GM13977 (cell line): ENCODE measurements at places on chromosomes 1 and 21.

GRCh38 chr1:79197421-79197820 lies 190.9 kb upstream of the ADGRL4 start:
- no peak for DNase-seq

DNA sequence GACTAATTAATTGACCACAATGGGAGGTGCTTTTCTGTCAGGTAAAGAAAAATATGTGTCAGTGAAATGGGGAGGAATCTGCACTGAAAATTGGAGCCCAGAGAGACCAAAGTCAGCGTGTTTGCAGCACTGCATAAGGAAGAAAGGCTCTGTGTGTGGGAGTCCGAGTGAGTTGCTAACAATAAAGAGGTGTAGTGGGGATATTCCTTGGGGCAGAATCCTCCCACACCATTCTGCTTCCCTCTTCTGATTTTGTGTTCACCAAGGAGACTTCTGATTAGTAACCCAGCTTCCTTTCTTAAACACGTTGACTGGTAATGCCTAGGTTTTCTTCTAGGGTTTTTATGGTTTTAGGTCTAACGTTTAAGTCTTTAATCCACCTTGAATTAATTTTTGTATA lies 240.5 kb downstream of the RPS6KC1 start:
- no peak for DNase-seq

DNA sequence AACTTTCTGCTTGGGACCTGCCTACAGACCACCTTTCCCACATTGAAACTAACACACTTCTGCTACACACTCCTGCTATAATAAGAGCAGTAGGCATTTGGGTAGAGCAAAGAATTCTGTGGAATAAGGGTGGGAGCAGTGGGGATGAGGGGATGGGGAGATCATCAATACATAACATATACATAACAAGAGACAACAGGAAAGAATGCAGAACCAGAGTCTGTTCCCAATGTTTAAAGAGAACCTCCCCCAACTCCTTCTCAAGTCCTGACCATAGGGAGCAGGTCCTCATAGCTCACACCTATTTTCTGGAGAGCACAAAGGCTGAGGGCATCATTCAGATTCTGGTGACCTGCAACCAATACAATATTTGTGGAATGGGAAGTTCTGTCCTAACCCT lies 121.6 kb upstream of the BARHL2 start:
- no peak for DNase-seq

DNA sequence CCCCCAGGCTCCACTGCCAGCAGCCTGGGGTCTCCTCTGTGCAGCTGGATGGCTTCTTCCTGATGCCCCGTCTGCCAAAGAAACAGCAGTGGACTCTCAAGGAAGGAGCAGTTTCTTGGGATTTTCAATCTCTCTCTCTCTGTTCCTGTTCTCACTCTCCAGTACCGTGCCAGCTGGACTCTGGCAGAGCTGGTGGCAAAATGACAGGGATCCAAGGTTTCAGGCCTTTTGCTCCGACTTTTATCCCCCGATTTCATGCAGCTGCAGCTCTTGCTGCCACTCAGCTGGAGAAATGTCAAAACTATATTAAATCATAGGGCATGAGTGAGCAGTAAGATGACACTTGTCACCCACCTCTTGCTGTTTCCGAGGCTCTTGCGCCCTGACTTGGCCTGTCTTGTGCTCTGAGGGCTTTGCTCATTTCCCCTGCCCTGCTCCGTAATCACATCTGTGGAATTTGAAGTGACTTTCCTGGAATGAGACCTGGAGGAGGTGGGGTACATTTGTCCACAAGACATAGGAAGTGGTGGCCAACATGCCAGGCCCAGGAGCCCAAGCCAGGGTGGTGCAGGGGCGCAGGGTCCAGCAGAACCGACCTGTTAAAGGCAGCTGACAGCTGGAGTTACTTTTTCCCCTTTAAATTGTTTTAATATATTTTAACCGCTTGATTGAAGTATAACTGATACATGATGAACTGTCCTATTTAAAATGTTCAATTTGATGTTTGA lies 576.2 kb downstream of the PTPRU start:
- DNase-seq: no peak

DNA sequence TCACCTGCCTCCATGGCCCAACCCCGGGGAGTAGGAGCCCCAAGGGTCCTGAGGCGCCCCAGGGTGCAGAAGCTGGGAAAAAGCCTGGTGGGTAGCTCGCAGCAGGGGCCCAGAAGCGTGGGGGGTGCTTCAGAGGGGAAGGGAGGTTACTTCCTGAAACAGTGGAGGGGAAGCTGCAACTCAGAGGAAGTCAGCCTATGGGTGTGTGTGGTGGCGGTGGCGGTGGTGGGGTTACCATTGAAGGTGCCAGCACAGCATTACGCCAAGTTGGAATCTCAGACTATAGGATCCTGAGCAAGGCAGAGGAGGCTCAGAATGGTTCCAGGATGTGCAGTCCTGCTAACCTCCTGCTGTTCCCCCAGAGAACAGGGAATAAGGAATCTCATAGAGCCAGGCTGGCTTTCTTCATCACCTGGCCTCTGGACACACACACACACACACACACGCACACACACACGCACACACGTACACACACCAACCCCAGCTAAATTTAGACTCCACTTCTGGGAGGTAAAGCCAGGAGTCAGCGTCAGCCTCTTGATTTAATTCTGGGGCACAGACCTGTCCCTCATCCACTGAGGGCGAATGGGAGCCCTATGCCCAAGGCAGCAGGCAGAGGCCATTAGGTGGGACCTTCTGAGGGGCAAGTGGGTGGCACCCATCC lies 1.3 kb downstream of the DENND4B start:
- peak; percentile 81 for DNase-seq

DNA sequence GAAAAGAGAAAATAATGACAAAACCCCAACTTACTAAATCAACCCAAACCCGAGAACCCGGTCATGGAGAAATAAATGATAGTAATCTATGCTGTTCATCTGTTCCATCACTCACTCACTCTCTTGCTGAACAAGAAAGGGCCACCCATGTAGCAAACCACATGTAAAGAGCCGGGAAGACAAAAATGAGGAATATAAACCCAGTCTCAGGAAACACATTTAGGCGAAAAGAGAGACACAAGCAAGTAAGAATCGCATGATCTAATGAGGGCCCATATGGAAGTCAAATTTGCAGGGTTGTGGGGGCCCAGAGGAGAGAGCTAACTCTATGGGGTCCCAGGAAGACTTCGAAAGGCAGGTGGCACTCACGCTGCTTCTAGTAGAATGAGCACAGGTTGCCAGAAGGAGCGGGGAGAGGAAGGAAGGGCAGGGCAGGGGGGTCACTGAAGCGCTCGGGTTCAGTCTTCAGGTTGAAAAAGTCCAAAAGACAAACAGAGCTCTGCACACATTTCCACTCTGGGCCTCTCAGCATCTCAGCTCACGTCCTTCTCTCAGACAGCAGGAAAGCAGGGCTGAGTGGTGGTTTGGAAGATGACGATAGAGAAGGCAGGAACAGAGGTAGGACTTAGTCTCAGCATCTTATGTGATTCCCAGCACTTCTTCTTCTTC lies 142.9 kb upstream of the KRTAP19-8 start:
- no peak for DNase-seq

- DNase-seq: no peak
These were observed 166.0 kb downstream of the COL11A1 start for GRCh38 chr1:102942324-102942723.

- DNase-seq: no peak
These were observed 341.8 kb downstream of the ZNF326 start for GRCh38 chr1:90336552-90337324.
